Stimulated activated CD4-positive, alpha-beta T cell treated with anti-CD3 and anti-CD28 coated beads, Interleukin-4, amount 100 ng/mL, for 4 hours (primary cell): ENCODE measurements at places on chromosomes 1 and 21.

GRCh38 chr21:14073615-14074014 lies 137.1 kb downstream of the LIPI start:
- DNase-seq = no peak

- DNase-seq = peak; percentile 76
Measured at GRCh38 chr1:154404984-154405746, at the start of gene IL6R. Gene IL6R (plus strand): TSS chr1:154405343. CDS start chr1:154405630, 287 bp downstream.

- DNase-seq = no peak
Measured at GRCh38 chr21:42665026-42665425, 11.6 kb downstream of the PDE9A start.

DNA sequence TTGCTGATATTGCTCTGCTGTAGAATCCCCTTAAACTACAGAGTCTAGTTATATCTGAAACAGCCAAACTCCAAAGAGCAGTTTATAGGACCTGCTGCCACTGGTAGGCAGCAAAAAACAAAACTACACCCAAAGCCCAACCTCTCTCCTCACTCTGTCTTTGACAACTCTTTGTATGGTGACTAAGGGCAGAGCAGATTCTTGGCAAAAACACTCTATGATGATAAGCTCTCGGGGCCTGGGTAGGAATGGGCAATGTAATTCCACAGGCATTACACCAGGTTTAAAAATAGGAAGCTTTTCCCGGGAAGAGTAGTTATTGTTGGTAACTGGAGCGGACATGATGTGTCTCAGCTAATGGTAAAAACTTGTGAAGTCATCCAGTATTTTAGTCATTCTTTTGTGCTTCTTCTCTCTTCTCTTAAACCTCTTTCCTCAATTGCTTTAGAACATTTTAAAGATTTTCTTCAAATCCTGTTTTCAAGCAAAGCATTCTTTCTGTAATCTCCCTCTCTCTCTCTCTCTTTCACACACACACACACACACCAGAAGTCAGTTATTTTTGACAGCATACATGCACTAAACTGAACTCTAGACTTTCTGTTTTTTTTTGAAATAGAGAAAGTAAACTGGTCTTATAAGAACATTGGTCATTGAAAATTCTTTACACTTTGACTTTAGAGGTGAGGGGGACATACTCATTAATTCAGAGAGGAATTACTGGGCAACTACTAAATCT lies 193.5 kb downstream of the PAPPA2 start:
- no peak for DNase-seq

- DNase-seq = no peak
Measured at GRCh38 chr1:196680107-196680506, 28.3 kb downstream of the CFH start.
